Spinal cord (tissue), 10 donors: ENCODE measurements at places on chromosomes 11 and 22.

DNA sequence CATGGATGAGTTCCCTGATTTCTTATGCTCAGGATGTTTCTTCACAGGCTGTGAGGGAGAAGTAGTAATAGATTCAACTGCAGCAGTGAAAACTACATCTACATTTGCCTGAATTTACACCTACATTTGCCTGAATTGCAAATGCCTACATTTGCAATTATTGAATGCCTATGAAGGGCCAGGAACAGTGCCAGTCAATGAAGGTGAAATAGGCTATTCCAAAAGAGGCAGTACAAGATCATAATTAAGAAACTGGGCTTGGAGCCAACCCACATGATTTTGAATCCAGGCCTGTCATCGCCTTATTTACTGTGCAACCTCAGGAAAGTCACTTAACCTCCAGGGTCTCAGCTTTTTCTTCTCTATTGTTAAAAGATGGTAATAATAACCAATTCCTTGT is 1353.3 kb downstream of the FAM181B start:
- peak; percentile 58 for DNase-seq

- DNase-seq: no peak
These were observed 391.1 kb downstream of the TENM4 start for GRCh38 chr11:79049741-79050179.

GRCh38 chr11:46952553-46952952 is 16.0 kb downstream of the CSTPP1 start:
- DNase-seq: no peak

DNA sequence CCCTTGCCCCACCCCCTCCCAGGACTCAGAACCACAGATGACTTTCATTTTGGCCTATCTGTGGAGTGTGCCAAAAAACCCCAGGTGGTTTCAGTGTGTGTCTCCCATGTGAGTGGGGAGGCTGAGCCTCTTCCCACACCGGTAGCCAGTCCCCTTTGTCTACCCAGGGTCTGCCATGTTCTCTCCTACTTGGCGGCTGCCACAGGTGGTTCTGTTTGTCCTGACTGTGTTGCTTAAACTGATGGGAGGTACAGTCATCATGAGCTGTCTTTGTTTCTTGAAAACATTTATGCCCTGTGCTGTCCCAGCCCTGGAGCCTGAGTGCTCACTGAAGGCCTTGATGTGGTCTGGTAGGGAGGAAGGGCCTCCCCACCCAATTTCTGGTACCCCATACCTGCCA is 39.7 kb upstream of the SUSD2 start:
- DNase-seq: no peak

DNA sequence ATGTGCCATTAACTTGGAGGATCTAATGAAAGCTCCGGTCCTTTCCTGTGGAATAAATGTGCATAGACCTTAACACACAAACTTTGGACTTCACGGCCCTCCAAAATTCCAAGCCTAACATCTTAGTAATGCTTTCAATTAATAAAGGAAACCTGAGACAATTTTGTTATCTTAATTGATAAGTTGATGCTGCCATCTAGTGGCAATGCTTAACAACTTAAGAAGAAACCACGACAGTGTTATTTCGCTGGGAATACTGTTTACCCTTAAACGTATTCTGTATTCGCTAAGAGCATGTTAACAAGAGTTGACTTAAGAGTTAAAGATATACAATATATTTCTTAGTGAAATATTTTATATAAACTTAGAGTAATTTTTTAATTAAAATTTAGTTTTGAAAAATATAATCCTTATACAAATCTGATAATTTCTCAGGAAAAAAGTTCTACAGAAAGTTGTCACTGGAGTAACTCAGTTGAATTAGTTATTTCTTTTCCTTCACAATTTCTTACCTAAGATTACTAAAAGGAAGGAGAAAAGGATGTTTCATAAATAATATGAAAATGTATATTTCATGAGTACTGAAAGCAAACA is 35.0 kb upstream of the OR9G4 start:
- DNase-seq: peak; percentile 17

DNA sequence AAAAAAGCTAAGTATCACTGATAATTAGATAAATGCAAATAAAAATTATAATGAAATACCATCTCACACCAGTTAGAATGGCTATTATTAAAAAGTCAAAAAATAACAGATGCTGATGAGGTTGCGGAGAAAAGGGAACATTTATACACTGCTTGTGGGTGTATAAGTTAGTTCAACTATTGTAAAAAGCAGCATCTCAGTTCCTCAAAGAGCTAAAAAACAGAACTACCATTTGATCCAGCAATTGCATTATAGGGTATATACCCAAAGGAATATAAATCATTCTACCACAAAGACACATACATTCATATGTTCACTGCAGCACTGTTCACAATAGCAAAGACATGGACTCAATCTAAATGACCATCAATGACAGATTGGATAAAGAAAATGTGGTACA is 120.3 kb upstream of the ZBED5 start:
- no peak for DNase-seq

DNA sequence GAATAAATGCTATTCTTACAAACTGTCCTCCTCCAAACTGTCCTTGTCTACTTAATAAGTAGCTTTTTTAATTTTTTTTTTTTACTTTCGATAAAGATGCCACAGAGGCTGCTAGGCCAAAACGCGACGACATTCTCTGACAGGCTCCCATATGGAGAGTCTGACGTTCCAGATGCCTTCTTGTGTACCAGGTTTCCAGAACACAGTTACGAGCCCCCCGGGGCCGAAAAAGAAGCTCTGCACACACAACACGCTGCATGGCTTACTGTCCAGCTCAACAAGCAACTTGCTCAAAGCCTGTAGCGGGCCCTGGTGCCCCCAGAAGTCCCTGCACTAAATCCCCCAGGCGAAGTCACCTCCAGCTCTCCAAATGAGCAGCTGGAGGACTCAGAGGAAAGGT is 39.3 kb downstream of the LARGE1 start:
- no peak for DNase-seq
